NCI-H1417 treated with DMSO at 0.1 percent for 48 hours (cell line): ENCODE measurements at places on chromosomes 6 and 20.

- DNase-seq: no peak
These were observed 86.0 kb downstream of the CLIC5 start for GRCh38 chr6:45929421-45930361.

GRCh38 chr6:23435126-23435525, 690.9 kb upstream of the NRSN1 start:
- no peak for DNase-seq

GRCh38 chr6:137216106-137216505, 3.1 kb downstream of the IFNGR1 start:
- no peak for DNase-seq

GRCh38 chr6:169589293-169589692, 112.5 kb downstream of the WDR27 start:
- DNase-seq: no peak

DNA sequence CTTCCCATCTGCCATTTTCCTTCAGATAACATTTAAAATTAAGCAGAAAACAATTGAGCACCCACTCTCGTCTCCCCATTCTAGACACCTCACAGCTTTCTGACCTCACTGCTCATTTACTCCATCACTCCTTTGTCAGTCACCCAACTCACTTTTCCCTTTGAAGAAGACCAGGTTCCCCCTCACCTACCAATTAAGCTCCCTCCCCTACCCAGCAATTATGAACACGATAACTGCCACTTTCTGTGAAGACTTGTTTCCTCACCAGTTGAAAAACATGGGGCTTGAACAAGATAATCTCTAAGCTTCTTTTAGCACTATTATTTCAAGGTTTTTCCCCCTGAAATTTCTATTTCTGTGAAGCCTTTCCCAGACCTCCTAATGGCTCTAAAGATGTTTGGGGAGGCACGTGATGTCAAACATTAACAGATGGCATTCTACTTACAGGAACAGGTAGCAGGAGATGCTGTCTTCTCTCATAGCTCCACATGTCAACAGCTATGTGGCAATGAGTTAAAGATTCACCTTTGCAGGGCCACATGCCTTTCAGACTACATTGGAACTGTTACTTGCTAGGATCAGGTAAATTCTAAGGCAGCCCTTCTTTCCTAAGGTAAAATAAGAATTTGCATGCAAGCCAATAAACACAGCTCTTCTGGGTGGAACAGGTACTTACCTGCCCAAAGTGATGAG, 24.8 kb upstream of the SLA2 start:
- no peak for DNase-seq

GRCh38 chr6:167826230-167826895, 348 bp upstream of the AFDN start:
- peak; percentile 50 for DNase-seq

- DNase-seq: no peak
These were observed 67.3 kb downstream of the NPEPL1 start for GRCh38 chr20:58759947-58760346.

DNA sequence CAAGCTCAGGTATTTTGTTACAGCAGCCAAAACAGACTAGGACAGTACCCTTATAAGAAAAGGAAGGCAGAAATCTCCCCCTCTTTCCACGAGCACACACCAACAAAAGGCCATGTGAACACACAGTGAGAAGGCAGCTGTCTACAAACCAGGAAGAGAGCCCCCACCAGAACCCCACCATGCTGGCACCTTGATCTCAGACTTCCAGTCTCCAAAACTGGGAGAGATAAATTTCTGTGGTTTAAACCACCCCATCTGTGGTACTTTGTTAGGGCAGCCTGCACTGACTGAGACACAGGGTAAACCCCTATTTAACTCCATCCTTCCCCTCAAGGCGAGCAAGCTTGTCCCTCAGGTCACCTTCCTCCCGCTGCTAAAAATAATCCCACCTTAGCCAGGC, 475.8 kb upstream of the JARID2 start:
- DNase-seq: no peak

DNA sequence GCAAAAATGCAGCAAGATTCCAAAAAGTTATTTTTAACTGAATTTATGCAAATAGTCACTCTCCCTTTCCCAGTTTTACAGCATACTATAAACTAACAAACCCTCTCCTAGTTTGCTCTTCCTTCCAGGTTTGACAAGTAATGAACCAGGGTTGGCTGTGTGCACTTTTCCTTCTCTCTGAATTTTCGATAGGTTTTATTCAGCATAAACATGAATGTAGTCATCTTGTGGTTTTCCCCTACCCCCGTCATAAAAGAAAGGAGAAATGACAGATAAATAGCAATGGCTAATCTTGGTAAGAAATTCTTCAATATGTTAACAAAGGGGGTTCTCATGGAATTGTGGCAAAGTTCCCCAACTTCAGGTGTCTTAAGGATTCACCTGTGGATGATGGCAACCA, 26.3 kb downstream of the PRDM1 start:
- no peak for DNase-seq

DNA sequence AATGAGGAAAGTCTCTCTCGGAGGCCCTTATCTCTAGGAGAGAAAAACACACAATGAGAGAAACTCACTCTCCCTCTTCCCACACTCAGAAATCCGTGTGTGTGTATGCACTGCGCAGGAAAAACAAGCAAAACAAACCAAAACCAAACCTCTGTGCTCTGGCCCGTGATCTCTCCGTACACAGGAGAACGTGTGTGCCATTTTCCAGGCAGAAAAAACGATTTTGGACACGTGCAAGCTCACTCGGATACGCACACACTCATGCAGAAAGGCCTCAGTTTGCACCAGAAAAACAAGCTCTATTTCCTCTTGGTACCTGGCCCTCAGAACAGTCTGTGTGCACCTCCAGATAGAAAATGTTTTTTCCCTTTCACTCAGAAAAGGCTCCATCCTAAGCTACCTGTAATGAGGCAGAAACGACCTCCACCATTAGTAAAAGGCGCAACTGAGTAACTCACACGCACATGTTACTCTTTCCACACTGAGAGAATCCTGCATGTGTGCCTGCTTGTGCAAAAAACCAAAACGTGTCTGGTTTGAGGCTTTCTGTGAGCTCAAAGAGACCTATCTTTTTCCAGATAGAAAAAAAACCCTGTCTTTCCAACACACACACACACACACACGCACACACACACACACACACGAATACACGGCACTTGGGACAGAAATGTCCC, 99.2 kb downstream of the EDN3 start:
- DNase-seq: no peak

- DNase-seq: no peak
These were observed 5.3 kb downstream of the RNF144B start for GRCh38 chr6:18392346-18392877.

GRCh38 chr6:80638213-80639055, 532.0 kb downstream of the BCKDHB start:
- peak; percentile 20 for DNase-seq

DNA sequence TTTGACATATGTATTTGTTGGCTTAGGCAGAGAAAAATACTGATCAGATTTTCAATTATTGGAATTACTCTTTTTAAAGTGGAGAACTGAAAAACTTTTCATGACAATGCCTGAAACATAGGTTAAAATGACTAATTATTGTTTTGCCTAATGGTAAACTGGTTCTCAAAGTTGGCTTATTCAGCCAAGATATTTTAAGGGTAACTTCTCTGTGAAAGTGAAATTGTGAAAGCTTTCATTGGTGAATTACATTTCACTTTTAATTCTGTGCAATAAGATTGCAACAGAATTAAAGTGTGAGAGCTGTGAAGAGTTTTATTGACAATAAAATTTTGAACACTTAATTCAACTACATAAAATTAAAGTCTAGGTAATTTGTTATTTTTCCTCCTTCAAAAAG, 24.5 kb downstream of the KIAA0408 start:
- DNase-seq: no peak

GRCh38 chr6:159739341-159739740, 12.0 kb downstream of the WTAP start:
- no peak for DNase-seq

- DNase-seq: no peak
These were observed 524.6 kb upstream of the CDH4 start for GRCh38 chr20:60727425-60727824.

- no peak for DNase-seq
These were observed 159.8 kb downstream of the RCAN2 start for GRCh38 chr6:46331461-46331860.

- no peak for DNase-seq
These were observed 59.7 kb upstream of the EEF1A1 start for GRCh38 chr6:73580247-73581149.

DNA sequence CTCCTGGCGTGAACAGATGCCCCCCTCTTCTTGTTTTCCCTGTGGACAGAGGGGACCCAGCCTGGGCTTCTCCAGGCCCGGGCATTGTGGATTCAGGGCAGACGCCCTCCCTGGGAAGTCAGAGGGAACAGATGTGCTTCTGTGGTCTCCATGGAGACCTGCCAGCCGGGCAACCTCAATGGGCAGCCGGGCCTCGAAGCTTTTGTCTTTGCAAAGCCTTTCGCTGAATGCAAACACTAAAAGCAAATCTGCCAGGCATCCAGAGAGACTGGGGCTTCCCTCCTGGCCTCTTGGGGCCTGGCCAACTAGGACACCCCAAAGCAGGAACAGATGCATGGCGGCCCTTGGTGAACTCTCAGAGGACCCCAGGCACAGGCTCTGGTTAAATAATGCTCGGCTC, 370.0 kb upstream of the SULF2 start:
- no peak for DNase-seq

DNA sequence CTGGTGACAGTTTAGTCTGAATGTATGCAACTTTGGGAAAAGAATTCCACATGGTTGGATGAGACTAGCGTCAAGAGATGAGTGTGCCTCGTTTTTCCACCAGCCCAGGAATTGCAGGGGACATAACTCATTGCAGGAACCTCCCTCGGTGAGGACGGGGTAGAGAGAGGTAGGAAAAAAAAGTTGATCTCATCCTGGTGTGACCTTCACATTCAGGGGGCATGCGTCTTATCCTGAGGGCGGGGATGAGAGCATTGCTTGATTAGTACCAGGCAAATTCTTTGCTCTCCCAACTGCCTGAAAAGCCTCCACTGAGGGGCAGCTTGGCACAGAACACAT, 11.8 kb downstream of the TLDC2 start:
- DNase-seq: no peak

DNA sequence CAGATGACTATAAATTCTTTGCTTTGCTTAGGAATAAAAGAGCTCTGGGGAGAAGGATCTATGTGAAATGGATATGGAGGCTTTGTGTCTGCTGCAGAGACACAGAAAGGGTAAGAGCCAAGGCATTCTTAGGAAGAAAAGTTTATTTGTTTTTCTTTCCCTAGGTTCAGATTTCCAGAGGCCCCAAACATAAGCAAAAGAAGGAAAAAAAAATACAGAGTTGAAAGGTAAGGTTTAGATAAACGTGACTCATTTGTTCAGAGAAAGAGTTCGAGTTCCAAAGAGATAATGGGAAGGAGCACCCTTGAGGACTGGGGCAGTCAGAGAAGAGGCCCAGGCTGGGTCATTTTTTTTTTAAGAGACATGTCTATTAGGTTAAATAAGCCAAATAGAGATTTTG, 27.4 kb upstream of the BMP5 start:
- no peak for DNase-seq

DNA sequence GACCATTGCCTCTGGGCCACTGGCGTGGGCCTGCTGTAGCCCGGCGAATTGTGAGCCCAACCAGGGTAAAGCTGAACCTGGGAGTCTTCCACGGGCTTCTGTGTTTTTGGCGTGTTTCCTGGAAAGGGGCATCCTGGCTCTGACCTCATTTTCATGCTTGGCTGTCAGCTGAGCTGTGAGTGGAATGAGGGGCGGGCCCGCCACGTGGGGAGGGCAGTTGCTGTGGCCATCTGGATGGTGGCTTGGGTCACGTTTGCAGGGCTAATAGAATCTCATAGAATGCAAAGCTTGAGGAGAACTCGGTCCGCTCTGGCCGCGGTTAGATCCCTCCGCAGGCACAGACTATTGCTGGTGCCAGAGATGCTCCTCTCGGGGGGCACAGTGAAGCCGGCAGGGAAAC, 263.0 kb downstream of the SMOC2 start:
- no peak for DNase-seq

GRCh38 chr6:150270330-150271052, 98.3 kb upstream of the IYD start:
- no peak for DNase-seq

DNA sequence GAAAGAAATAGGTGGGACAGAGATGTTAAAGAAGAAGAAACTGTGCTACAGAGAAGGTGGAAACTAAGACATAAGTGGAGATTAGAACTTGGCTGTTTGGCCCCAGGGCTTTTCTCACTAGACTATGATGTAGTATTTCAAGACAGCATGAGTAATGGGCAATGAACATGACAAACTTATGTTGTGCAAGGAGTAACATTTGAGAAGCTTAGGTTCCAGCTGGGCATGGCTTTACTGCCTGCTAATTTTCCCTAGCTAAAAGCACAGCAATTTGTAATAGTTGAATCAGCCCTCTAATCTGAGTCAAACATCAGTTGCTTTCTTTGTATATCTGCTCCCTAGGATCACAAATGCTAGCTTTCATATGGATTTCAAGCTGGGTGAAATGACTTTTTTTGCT, 294.3 kb upstream of the BMP2 start:
- DNase-seq: no peak

- no peak for DNase-seq
These were observed 157.2 kb downstream of the ANKRD60 start for GRCh38 chr20:58071298-58071697.

DNA sequence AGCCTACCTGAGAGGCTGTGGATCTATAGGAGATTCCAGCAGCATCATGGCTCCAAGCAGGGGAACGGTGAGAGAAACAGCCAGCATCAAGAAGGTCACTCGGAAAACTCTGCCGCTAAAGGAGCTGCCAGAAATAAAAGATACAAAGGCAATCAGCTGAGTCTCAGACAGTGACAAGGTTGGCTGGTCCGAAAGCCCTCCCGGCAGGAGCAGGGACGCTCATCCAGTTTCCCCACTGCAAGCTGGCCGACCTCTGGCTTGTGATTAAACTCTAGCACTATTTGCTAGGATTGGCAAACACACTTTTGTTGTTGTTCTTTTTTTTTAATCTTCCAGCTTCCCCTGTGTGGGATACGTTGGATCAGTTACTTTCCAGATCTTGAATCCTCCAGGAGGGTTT, 8.7 kb downstream of the APMAP start:
- no peak for DNase-seq

DNA sequence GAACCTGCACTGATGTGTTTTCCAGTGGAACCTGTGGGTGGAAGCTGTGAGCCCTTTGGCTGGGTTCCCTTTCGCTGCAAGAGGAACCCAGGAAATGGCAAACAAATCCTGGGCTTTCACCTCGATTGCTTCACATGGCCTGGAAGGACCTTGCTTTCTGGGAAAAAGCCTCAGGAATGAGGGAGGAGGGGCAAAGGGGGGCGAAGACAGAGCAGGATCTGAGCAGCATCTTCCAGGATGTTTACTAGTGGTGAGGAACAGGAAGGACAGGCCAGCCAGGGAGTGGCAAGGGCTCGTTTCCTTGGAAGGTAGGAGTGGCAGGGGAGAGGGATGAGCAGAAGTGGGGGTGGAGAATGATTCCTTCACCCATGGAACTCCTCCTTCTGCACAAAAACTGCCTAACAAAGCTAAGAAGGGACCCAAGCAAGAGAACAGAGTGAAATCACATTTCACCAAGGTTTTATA, 5.9 kb downstream of the SLC2A10 start:
- no peak for DNase-seq

GRCh38 chr20:49187330-49187850, 744 bp downstream of the STAU1 start:
- no peak for DNase-seq
